ENCODE measurements at places on chromosomes 2 and 18. TPM values are rescaled to one million over a fixed set of nuclear protein-coding genes. Genes with fewer than 3 reads are reported as not detected.

Gene CD207
- total RNA-seq: not detected

Gene LIMS3
- total RNA-seq: 0.26 TPM

Gene DTNA
- total RNA-seq: not detected

Gene CD302
- total RNA-seq: not detected

Gene ITGA4
- 176 TPM for total RNA-seq

Gene MC2R
- total RNA-seq: not detected

Gene PAX3
- not detected for total RNA-seq

Gene SULT1C2
- total RNA-seq: not detected

Gene HNMT
- total RNA-seq: not detected

Gene MAPK4
- total RNA-seq: not detected

Gene NPAS2
- total RNA-seq: not detected

Gene DOCK10
- total RNA-seq: 0.76 TPM

Gene RDH14
- 25.6 TPM for total RNA-seq

Gene NAT8
- total RNA-seq: not detected

Gene ST8SIA5
- 0.25 TPM for total RNA-seq

Gene SPATA3
- not detected for total RNA-seq

Gene TYW5
- total RNA-seq: 7.5 TPM

Gene SLC30A3
- 0.19 TPM for total RNA-seq

Gene CFC1
- not detected for total RNA-seq

Gene LBX2
- total RNA-seq: 15.8 TPM

Gene INHBB
- not detected for total RNA-seq

Gene SPP2
- not detected for total RNA-seq

Gene OTOS
- not detected for total RNA-seq

Gene NUP35
- 40.6 TPM for total RNA-seq

Gene MTLN
- 171 TPM for total RNA-seq

Measured in Karpas-422 (cell line).